GM12864 (cell line): ENCODE measurements at places on chromosomes 7 and 10.

DNA sequence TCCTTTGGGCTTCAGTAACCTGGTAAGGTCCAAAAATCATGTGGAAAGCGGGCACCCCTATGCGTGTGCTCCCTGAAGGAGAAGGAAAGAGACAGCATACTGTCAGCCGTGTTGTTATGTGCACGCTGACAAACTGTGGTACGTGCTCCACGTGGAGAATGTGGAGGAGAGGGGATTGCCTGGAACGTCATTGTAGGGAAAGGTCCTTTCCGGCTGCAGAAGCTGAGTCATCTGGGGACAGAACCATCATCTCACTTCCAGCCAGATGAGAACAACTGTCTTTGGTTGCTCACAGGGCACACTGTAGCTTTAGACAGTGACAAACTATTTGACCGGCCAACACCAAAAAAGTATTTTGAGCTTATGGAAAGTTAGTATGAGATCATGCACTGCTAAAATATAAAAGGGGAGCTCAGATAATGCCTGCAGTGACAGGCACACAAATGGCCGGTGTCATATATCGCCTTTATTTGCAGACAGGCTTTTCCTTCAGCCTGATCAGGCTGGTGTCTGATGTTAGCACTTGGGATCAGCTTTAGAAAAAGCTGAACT is 38.8 kb upstream of the GRB10 start:
- no peak for DNase-seq

DNA sequence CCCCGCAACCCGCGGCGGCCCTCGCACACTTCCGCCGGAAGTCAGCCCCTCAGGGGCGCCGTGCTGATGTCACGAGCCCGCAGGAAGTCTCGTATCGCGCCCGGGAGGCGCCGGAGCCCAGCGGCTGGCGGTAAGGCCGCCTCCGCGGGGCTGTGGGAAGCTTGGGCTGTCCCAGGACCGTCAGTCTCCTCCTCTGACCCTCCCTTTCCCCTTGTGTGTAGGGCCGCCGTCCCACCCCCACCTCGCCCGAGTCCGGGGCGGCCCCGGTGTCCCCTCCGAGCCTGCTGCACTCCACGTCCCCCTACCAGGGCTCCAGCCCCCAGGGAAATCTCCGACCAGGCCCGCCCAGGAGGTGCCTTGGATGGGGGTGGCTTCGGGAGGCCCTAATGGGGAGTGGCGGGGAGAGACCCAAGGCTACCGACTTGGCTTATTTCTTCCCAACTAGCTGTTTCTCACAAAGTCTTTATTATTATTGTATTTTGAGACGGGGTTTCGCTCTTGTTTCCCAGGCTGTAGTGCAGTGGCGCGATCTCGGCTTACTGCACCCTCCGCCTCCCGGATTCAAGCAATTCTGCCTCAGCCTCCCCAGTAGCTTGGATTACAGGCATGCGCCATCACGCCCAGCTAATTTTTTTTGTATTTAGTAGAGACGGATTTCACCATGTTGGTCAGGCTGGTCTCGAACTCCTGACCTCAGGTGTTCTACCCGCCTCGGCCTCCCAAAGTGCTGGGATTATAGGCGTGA is at the start of gene ZDHHC4:
Gene ZDHHC4 (plus strand): TSS at position 86 of the 745 bp plus-strand sequence. CDS start 3,108 bp downstream, outside the sequence.
- DNase-seq, result peak; percentile 75

GRCh38 chr10:59227136-59227673 is 50.8 kb downstream of the PHYHIPL start:
- DNase-seq, result no peak

DNA sequence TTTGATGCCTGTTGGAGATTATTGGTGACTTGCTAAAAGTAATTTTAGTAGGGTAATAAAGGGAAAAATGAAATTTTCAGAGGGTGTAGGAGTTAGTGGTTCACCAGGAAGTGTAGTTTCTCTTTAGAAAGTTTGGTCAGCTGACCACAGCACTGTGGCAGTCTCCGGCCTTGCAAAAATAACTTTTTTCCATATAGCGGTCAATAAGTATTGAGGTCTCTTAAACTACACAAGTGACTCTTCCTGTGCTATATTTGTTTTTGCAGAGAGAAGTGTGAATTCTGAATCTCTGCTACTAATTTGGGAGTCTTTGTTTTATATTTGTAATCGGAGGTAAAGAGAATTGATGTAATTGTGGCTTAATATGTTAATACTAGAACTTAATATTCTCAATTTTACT is 24.3 kb downstream of the PTPN12 start:
- DNase-seq, result no peak

GRCh38 chr7:71982851-71983250 is 429.3 kb downstream of the CALN1 start:
- no peak for DNase-seq

- no peak for DNase-seq
These were observed 127.6 kb downstream of the OAT start for GRCh38 chr10:124291001-124291701.

DNA sequence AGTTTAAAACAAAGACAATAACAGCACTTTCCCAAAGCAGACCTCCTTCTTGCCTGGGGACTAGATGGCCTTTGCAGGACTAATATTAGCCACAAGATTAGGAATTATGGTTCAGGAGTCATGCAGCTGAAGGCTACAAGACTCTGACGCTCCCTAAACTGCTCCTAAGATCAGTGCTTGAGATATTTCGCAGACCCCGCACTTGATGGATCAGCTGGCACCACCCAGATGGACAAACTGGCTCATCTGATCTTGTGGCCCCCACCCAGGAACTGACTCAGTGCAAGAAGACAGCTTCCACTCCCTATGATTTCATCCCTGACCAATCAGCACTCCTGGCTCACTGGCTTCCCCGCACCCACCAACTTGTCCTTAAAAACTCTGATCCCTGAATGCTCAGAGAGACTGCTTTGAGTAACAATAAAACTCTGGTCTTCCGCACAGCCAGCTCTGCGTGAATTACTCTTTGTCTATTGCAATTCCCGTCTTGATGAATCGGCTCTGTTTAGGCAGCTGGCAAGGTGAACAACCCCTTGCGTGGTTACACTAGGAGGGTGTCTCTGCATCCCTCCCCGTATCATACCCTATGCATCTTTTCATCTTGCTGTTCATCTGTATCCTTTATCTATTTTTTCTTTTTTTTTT is 26.9 kb upstream of the NRBF2 start:
- DNase-seq, result no peak

DNA sequence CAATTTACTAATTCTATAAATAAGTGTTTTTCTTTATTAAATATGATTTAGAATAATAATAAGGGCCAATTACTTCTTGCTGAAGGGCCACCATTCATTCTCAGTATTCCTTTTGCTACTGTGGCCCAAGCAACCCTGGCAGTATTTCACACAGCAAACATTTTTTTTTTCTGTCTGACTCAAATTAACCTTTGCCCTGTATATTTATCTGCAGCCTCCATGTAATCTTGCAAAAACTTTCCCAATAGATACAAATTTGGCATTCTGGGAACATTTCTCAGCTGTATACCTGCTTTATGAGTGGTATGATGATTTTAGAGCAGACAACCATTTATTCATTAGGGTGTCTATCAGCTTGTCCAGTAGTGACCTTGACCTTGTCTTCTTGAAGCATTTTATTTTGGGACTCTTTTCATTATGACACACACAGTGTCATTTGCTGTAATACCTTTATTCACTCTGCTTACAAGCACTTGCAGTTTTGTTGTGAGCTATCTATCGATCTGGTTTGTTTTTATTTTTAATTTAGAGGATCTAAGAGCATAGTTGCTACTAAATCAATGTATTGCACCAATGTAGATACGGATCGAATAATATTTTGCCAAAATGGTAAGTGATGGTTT is 159.7 kb upstream of the PLXDC2 start:
- DNase-seq, result no peak

GRCh38 chr10:93313798-93314197 is 168.3 kb downstream of the MYOF start:
- peak; percentile 15 for DNase-seq

DNA sequence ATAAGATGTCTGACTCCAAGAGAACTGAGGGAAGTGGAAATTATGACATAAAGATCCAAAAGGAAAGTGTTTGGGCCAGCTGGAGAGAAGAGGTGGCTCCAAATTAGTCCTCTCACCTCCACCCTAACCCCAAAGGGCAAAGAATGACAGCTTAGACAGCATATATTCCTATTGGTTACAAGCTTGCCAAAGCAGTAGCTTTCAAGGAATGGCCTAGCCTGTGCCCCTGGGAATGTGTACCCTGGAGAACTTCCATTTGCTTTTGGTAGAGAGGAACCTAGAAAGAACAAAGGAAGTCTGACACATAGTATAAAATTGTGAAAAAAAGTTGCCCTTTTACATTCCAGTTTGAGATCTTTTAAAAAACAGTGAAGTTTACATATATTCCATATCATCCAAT is 11.2 kb upstream of the NRG3 start:
- no peak for DNase-seq

GRCh38 chr10:77144656-77145055 is 493.0 kb downstream of the KCNMA1 start:
- DNase-seq, result no peak

- DNase-seq, result no peak
These were observed 81.8 kb downstream of the DIP2C start for GRCh38 chr10:607545-608185.

DNA sequence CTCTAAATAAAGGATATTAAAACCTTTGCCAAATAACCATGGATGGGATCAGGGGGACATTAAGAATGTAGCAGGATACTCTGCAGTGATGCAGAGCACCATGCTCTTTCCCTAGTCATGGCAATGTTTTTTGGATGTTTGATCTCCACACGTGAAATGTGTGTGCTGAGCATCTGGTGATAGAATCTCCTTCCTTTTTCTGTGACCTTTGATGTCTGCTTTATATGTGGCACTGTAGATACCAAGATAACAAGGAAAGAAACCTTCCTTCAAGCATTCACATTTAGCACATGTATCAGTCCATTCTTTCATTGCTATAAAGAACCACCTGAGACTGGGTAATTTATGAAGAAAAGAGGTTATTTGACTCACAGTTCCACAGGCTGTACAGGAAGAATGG is 87.7 kb upstream of the CYP2C9 start:
- DNase-seq, result no peak

DNA sequence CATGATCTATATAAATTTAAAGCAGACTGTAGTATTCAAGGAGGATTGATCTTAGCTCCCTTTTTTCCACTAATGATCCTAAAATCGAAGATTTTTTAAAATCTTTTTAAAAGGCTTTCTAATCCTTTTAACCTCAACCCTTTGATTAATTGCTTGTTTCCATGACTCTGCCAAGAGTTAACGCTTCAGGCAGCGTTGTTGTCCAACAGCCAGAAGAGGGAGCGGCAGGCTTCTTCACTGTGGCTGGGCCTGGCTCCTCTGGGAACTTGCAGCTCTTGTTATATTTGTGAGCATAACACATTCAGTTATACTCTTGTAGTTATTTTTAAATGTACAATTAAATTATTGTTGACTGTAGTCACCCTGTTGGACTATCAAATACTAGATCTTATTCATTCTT is 26.3 kb downstream of the CRCP start:
- DNase-seq, result no peak

- DNase-seq, result no peak
These were observed 60.3 kb upstream of the ABLIM1 start for GRCh38 chr10:114718374-114718773.

GRCh38 chr7:83478616-83479015 is 170.3 kb downstream of the SEMA3E start:
- DNase-seq, result no peak

- no peak for DNase-seq
These were observed 16.5 kb downstream of the DENND11 start for GRCh38 chr7:141685285-141686023.

- no peak for DNase-seq
These were observed 186.1 kb downstream of the MLLT10 start for GRCh38 chr10:21720090-21720489.

GRCh38 chr10:8369666-8370065 is 315.2 kb downstream of the GATA3 start:
- DNase-seq, result peak; percentile 10

DNA sequence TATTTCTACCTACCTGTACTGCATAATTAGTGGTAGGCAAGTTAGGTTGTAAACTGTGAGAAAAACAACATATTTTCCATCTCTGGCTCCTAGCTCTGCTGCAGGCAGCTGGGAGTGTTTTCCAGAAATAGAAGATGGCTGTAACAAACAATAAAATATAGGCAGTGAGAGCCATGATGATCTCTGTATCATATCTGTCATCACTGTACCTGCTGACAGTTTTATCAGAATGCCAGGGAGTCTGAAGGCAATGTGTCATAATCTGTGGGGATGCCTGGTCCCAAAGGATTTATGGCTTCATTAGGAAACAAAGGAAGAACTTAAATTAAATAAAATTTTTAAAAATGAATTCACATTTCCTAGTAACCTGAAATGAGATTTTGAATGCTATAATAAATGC is 160.9 kb upstream of the SMIM30 start:
- DNase-seq, result no peak

DNA sequence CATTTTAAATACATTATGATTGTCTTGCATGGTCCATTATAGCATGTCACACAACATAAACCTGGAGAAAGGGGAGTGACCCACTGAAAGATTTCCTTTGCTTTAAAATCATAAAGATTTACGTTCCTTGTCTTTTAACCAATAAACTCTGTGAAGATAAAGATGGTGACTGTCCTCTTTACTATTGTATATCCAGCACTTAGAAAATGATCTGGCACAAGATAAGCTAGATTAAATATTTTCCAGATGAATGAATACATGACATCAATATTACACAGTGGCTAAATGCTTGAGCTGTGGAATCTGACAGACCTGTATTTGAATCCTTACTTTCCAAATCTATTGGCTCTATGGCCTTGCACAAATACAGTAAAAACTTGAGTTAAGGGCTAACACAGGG is 938.4 kb downstream of the SORCS1 start:
- DNase-seq, result no peak

- no peak for DNase-seq
These were observed 339.8 kb downstream of the PARD3 start for GRCh38 chr10:34475274-34475646.

- DNase-seq, result no peak
These were observed 110.8 kb downstream of the REEP3 start for GRCh38 chr10:63631991-63632390.

DNA sequence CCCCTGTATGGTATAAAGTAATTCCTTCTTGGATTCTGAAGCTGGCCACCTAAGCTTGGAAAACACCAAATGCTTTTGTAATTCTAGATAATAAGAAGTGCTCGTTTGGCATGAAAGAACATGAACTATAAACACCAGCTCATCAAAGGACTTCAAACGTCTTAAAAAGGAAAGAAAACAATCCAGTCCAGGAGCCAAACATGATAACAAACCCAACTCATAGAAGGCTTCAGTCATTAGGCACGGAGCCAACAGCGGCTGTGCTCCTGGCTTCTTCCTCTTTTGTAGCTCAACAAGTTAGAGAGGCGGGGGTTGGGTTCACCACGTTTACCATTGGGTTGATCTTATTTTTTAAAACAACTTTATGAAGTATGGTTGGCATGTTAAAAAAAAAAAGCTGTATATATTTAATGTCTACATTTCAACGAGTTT is 56.4 kb upstream of the ECHDC3 start:
- peak; percentile 76 for DNase-seq

- DNase-seq, result no peak
These were observed 17.8 kb upstream of the WDR11 start for GRCh38 chr10:120833222-120833928.

GRCh38 chr7:89334797-89335196 is 539.3 kb upstream of the TEX47 start:
- no peak for DNase-seq
